Stimulated activated CD4-positive, alpha-beta T cell treated with anti-CD3 and anti-CD28 coated beads, TNF-alpha, amount 100 ng/mL, for 48 hours (primary cell): ENCODE measurements at places on chromosomes 4 and X.

DNA sequence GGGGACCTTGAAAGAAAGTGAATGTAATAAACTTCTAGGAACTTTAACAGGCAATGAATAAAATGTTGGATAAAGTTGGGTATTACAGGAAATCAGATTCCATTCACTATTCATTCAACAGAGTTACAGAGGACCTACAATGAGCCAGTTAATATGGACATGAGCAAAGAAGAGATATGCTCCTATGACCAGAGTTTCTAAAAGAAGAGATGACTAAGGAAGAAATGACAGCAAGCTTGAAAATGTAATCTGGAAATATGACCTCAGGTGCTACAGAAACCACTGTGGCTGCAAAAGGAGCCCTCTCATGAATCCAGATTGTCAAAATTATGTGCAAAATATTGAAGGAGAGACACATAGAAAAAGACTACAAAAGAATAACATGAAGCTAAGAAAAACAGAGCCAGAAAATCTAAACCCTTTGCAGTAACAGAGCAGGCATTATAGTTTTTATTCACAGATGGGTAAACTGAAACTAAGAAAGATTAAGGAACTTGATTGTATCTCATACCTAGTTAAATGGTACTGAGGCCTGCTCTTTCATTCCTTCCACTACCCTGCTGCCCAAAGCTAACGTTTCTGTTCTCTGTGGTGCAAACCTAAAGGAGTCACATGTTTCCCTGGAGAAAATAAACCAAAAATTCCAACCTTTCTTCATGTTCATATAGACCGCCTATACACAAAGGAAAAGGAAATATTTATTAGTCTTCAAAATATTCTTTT, 378.3 kb downstream of the GBA3 start:
- DNase-seq, result no peak

DNA sequence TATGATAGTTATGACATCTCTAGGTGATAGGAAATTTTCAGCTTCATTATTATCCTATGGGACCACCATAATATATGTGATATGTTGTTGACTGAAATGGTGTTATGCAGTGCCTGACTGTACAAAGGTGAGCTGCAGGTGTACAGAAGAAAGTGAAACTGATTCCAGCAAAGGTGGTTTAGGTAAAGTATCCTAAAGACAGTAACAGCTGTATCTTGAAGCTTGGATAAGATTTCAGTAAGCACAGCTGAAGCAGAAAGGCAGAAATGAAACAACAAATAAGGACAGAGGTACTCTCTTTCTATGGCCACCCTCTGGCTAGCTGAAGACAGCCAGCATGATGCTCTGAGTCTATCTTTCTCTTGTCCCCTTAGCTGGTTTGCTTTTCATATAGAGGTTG, 30.0 kb upstream of the PGK1 start:
- no peak for DNase-seq

DNA sequence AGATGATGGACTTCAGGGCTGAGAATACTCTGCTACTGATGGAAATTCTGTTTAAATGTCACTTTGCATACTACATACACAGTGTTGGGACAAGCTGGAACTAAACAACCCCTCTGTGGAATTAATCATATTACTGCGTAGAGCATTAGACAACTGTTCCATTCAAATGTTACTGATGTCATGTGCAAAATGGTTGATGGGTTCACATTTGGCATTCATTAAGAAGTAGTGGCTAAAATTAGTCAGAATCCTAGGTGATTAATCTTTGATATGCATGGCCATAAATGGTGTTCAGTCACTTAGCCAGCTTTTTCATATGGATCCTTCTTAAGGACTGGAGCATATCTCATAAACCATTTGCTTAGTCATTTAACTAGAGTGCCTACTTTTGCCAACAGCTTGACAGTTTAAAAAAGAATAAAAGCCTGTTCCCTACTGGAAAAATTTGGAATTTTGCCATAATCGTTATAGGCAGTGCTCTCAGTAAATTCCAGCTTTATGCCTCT, 105.2 kb downstream of the RNF150 start:
- DNase-seq, result no peak

- peak; percentile 72 for DNase-seq
These were observed at the start of gene CD99 for GRCh38 chrX:2690856-2691542. CD99 (plus strand) TSS chrX:2691295; CDS start chrX:2691361, 66 bp downstream.

DNA sequence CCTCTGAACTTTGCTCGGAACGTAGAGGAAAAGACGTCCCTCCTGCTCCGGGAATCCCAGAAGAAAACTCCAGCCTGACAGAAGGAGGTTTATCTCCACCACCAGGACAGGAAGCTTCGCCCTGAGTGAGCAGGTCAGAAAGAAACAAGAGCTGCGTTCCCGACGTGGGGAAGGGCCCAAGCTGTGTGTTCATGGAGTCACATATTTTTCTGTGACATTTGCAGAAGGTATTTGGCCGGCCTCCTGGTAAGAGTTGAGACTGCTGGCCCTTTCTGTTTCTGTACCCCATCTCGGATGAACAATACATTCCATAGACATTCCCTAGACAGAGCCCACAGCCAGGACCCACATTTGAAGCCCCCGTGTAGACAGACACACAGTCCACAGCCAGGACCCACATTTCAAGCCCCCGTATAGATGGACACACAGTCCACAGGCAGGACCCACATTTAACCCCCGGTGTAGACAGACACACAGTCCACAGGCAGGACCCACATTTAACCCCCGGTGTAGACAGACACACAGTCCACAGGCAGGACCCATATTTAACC, 230.8 kb downstream of the SHOX start:
- no peak for DNase-seq

DNA sequence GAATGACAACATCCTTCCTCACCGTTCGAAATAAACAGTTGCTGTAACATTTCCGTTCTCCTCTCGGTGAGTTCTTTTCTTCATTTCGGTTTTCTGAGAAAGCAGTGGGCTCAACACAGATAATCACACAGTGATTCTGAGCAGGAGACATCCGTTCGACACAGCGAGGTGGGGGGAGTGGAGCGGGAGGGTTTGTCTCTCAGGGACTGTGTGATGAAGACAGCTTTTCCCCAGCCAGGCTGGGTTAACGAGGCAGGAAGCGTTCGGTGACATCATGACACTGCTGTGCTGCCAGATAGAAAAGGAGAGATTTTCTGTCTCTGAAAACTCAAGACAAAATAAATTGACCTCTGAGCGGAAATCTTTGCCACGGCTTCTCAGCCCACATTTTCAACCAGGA, 119.3 kb downstream of the CRLF2 start:
- DNase-seq, result no peak

GRCh38 chrX:98506907-98507306, 1623.2 kb downstream of the RPA4 start:
- DNase-seq, result no peak

GRCh38 chr4:155930330-155930729, 23.3 kb downstream of the CTSO start:
- no peak for DNase-seq

- no peak for DNase-seq
These were observed 32.5 kb downstream of the COX18 start for GRCh38 chr4:73037057-73037456.

DNA sequence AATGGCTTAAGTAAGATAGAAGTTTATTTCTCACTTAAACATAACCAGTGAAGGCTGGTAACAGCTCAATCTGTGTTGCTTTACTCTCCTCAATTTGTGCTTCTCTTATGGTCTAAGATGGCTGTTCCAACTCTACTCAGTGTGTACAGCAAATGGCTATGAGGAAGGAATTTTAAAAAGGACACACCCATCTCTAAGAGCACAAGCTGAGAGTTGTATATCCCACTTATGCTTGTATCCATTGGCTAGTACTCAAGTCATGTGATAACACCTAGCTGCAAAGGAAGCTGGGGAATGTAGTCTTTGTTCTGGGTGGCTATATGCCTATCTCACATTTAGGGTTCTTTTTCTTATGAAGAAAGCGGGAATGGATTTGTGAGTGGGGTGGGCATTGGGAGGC, 63.3 kb downstream of the GPAT3 start:
- no peak for DNase-seq

DNA sequence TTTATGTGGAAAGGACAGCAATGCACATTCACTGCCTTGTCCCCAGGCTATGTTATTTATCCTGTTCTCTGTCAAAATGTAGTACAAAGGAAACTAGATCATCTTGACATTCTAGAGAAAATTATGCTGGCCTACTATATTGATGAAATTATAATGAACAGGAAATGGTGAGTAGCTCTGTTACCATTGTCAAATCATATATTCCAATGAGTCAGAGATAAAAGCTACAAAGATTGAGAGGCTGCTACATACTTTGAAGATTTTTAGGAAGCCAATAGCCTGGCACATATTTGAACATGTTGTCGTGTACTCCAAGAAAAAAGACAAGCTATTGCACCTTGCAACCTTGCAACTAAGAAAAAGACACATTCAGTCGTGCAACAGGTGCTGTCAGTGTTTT, 52.7 kb upstream of the TET2 start:
- no peak for DNase-seq

DNA sequence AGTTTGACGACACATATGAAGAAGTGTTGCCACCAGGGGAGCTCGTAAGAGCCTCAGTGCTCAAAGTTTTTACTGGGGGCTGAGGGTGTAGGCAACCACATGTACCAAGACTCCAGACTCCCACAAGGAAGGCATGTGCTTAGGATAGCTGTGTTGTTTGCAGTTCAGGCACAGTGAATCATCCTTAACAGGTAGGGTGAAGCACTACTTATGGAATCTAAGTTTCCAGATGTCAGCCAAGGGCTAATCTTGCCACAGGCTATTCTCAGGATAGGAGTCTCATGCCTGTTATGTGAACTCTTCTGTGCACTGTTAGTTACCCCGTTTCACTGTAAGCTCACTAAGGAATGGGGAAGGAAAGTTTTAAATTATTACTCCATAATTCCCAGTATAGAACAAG, 202.6 kb downstream of the TMA16 start:
- DNase-seq, result no peak

GRCh38 chr4:8181119-8181518, 18.0 kb upstream of the SH3TC1 start:
- DNase-seq, result no peak

DNA sequence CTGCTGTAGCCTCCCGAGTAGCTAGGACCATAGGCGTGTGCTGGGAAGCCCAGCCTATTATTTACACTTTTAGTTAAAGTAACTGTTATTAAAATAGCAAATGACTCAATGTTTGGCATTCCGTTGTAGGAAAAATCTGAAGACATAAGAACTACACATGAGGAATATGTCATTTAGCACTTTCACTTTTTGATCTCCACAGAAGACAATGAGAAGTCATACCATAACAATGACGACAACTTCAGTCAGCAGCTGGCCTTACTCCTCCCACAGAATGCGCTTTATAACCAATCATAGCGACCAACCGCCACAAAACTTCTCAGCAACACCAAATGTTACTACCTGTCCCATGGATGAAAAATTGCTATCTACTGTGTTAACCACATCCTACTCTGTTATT, 6.7 kb downstream of the GPR34 start:
- DNase-seq, result no peak

GRCh38 chr4:27861381-27861787, 1000.7 kb downstream of the STIM2 start:
- DNase-seq, result no peak

DNA sequence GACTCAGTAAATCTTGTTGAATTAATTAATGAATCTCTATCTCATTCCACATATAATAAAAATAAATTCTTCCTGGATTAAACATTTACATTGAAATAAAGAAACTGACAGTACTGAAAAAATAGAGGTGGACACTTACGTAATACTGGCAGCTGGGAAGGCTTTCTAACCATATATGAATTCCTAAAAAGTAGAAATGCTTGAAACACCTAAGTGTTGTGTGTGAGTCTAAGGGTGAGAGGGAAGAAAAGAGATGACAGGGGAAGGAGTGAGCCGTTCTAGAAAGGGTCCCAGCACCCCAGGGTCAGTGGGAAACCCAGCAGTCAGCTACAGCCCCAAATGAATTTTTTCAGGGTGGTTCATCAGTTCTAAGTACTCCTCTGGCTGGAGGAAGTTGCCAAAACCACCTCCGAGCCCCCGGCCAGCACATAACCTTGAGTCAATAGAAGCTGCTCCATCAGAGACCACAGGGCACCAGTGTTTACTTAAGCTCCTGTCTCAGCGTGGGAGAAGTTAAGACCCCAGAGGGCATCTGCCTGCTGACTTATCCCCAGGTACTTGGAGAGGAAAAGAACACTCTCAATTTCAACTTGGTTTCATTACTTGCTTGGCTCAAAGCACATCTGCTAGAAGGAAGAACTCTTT, 18.3 kb downstream of the GAB3 start:
- no peak for DNase-seq

DNA sequence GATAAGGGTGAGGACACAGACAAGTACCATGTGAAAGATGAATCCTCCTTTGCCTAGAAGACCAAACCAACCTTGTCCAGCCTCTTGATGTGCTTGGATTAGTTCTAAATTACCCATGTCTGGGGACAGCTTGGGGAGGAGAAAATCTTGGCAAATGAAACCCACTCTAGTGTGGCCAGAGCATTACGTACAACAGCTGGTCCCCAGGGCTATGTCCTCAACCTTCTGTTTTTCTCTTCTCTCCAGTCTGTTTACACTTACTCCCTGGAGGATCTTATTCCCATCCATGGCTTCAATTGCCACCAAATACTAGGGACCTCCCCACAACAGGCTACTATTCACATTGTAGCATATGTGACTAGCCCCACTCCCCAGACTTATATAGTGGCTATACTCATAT, 384.5 kb downstream of the OPHN1 start:
- DNase-seq, result no peak

DNA sequence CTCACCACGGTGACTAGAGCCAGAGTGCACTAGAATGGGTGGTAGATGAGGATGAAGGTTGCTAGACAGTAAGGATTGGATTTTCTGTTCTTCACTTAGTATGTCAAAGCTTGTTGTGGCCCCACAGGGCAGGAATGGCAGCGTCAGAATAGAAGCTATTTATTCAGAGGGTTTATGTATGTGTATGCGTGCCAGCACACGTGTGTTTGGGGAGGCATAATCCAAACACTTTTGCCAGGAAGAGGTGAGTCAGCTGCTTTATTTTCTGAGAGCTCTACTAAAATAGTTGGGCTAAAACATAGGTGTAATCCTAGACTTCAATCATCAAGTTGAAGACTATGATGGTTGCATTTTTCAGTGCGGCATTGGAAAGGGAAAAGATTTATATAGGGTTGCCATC, 1.2 kb upstream of the MAGEE2 start:
- no peak for DNase-seq

DNA sequence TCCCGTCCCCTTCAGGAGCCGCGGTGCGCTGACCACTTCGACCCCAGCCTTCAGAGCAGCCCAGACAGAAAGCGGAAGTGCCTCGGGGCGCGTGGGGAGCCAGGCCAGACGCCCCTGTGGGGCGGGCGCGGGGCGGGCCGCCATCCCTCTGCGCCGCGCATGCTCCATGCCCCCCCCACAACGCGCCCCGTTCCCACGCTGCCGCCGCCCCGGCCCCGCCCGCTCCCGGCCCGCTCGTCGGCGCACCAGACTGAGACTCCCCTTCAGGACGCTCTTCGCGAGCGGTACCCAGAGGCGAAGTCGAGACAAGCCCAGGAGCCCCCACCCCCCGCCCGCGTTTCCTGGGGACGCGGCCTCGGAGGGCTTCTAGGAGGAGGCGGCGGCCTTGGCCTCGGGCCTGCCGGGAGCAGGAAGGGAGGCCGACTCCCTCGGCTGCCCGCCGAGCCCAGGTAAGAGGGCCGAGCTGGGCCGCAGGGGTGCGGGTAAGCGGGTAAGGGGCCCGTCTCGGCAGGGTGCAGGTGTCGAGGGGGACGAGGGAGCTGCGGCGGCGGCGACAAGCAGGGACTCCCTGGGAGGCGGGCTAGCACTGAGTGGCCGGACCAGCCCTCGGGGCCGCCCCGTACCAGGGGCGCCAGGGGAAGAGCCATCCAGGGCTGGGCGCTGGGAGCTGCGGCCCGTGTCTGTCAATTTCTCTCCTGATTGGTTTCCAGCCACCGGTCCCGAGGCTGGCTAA, at the start of gene ZFP92:
Gene ZFP92, plus strand, starts transcription at position 218 of the 733 bp plus-strand sequence. CDS start 6,851 bp downstream, outside the sequence.
- DNase-seq, result peak; percentile 7

GRCh38 chrX:81208916-81209315, 7.0 kb downstream of the SH3BGRL start:
- no peak for DNase-seq
